ENCODE measurements at places on chromosomes 4 and X.

DNA sequence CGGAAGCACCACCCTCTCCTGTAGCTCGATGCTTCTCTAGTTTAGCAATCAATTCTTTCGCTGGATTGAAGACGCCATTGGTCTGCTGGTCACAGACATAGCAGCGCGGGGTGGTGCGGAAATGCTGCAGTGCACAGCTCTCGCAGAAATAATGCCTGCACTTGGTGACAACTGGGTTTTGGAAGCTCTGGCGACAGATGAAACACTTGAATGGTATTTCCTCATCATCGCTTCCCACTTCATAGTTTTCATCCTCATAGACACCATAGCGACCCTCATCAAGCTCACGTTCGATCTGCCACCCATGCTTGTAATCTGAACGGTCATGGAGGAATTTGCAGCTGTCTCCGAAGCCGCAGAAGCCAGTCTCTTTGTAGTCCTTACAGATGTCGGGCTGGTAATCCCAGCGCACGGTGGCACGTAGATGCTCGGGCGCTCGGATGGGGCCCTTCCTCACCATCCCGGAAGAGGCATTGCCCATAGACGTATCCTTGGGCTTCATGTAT, 854 bp downstream of the RNF113A start:
- no peak for DNase-seq

DNA sequence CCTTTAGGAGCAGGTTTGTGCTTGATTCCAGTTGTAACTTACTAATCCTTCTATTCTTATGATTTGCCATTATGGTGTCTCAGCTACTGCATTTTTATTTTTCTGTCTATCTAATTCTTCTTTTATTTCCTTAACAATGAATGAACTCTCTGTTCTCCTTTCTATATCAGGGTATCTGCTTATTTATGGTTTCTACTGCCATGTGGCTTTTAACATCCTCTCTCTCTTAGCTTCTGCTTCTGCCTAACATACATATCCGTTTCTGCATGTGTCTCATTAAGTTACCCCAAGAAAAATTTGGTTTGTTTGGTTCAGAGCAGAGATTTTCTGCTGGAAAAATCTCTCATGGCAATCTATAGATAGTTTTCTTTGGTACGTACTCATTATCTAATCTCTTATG, 614.4 kb downstream of the RPA4 start:
- DNase-seq, result no peak

- DNase-seq, result no peak
Observed at GRCh38 chr4:138500869-138501268, 258.7 kb upstream of the SLC7A11 start.

DNA sequence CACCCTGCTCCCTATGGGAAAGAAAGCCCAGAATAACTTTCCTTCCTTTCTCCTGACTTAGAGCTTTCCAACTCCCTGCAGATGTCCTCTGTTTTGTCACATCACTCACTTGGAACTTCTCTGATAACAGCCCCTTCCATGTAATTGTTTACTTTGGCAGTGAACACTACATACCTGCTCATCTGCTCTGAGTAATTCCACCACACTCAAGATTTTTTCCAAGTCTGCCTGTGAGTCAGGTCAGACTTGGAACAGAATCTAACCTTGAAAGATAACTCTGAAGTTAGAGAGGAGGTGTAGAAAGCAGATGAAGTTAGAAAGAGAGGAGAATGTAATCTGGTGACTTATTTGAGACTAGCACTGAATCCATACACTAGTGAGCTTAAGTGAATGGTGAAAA, 7.4 kb downstream of the MAGEB10 start:
- no peak for DNase-seq

GRCh38 chr4:821631-822030, 4.3 kb downstream of the CPLX1 start:
- DNase-seq, result no peak

DNA sequence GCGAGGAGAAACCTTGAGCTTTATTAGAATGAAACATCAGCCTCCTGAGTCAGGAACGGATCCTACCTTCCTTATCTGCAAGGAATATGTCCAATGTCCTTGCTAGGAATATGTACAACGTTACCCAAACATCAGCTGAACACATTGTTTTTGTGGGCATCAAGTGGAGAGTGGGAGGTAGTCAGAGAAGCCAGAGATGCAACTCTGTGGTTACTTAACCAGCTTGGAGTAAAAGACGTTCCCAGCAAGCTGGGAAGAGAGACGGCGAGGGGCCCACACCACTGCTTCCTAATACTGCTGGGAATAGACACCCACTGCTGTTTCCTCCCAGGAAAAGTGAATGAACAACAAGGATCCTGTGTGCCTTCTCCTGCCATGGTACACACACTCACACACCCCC, 74.4 kb upstream of the PLAC1 start:
- no peak for DNase-seq

GRCh38 chr4:75514949-75515612, 808 bp downstream of the THAP6 start:
- DNase-seq, result no peak

DNA sequence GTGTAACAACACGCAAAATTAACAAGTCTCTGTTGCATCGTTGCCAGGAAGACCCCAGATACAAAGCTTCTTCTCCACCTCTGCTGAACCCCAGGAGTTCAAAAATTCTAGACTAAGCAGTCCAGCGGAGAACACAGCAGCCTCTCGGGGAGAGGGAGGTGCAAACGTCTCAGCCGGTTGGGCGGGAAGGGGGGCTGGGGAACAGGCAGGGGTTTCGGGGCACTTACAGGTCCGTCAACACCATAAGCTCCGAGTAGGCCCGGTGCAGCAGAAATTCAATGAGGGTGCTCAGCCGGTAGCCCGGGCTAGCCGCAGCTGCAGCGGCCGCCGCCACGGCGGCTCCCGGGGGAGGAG, 394 bp downstream of the MED14 start:
- DNase-seq, result no peak

- no peak for DNase-seq
Observed at GRCh38 chr4:165203541-165204461, 3.6 kb upstream of the KLHL2 start.

GRCh38 chrX:154082396-154083125, 15.0 kb downstream of the MECP2 start:
- DNase-seq, result peak; percentile 14

DNA sequence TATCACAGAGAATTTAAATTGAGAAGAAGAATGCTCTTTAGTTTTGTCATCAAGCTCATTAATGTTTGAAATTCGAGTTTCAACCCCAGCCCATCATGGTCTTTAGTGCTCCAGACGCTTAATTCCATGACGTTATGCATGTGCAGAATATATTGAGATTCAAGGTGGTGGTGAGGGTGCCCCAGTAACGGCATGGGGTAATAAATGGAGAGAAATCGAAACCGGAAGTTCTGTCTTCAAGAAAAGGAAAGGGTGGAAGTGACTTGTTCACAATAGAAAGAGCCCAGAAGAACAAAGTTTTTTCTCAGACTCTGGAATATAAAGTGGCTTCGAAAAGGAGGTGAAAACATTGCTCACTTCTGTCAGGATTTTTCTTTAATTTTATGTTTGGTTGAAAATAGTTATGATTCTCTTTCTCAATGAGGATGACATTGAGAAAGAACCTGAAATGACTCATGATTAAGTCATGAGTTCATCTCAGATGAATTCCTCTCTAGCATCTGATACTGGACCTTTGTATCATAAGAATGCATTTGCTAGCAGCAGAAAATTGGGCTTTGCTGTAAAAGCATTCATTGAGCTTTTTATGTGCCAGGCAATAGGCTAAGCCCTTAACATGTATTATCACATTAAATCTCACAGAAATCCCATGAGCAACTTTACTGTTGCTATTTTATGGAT, 779 bp upstream of the DDX60L start:
- peak; percentile 50 for DNase-seq

DNA sequence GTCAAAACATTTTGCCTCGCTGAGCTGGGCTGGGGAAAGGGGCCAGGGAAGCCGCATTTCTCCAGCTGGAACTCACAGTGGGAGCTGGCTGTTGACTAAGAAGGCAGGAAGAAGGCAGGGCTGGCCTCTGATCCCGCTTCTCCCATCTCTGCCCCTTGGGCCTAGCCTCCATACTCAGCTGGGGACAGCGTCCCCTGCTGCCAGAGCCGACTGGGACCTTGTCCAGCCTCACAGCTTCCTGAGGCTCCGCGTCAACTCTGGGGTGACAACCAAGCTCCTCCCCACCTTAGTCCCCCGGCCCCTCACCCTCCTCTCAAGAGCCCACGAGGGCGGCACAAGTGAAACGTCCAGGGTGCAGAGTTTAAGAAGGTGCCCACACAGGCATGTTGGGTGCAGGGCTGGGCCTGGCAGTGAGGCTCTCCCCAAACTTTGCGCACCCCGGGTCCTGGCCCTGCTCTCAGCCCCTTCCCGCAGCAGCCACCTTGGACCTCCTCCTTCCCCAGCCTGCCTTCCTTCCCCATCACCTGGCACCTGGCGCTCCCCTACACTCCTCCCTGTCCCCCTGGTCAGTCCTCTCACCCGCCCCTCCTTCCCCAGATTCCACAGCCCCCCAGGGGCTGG, 100.8 kb downstream of the PSAPL1 start:
- DNase-seq, result no peak

- no peak for DNase-seq
Observed at GRCh38 chrX:1242891-1243402, 25.7 kb upstream of the CSF2RA start.

DNA sequence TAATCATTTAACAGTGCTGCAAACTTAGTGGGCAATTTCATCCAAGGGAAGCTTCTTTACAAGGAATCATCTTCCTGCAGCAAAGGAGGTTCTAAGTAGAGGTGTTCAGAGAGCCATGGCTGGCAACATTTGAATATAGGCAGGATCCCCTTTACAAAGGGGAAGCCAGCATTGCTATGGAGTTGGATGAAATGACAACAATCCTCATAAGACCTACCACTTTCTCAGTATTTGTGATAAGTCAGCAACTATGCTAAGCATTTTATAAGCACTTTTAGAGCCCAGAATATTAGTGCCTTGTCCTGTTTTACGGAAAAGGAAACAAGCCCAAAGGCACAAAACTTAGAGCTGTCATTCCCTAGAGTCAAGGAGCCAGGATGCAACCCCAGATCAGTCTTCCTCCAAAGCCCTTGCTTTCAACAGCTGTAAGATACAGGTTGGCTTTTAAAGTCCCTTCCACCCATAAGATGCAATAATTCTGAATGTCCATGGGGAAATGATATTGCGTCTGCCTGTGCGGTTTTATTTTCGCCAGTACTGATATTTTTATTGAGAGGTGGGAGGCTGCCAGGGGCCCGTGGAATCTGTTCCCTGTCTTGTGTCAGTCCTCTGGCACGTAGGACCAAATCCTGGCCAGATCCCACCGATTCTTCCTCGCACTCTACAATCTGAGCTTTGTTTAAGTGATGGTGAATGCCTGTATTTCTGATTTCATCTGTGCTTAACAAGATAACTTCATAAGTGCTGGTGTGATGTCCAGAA, 59.1 kb downstream of the SMIM20 start:
- no peak for DNase-seq

DNA sequence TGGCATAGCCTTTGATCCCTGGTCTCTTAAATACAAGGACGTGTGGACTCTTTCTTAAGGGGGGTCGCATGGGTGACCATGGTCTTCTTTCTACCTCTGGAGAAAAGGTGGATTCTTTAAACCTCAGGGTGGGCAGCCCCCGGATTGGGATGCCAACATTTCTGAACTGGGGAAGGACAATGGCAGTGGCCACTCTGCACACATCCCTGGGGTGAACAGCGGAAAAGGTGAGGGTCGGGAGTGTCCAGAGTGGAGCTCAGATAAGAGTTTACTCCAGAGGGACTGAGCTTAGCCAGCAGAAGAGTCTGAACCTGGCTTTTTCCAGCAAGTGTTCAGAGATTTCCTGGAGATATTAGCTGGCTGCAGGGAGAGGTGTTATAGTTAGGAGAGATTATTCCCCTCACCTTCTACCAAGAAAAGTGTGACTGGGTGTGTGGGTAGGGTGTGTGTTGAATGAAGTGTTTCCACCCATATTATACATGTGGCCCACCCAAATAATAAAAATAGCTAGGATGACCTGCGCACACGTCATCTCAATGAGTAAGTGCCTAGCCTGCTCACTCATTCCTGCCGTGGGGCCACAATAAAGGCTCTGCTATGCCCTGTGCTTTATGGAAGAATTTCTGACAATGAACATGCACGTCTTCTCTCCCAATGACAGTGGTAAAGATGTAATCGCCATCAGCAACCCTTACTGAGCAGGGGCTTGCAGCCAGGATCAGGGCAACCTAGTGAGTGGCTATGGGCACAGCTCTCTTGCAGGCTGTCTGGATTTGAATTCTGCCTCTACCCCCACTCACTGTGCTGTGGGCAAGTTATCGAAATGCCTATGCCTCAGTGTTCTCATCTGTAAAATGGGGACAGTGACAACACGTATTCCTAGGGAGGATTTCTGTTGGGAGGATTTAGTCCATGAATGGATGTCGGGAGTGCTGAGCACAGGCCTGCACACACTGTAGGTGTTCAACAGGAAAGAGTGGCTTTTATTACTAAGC, 76.6 kb downstream of the SLC2A9 start:
- no peak for DNase-seq

GRCh38 chr4:168521721-168522120, 24.9 kb downstream of the PALLD start:
- DNase-seq, result no peak

DNA sequence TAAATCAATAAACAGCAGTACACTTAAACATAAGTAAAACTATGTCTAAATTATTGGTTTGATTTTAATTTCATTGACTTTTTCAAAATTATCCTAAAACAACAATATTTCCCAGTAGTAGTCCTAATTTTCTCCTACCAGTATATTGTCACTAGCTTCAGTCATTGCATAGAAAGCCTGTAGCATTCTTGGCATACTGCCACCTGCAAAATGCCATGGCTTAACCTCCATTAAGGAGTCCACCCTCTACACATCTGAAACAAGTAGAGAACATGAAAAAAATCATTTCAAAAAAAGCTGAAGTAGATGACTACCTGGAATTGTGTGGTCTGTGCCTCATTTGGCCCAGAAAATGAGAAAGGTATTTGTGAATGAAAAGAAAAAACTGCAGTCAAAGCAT, 348.5 kb downstream of the INPP4B start:
- no peak for DNase-seq

GRCh38 chr4:152090543-152090942, 329.7 kb upstream of the GATB start:
- no peak for DNase-seq

- no peak for DNase-seq
Observed at GRCh38 chr4:70640192-70640591, 11.6 kb downstream of the ENAM start.

DNA sequence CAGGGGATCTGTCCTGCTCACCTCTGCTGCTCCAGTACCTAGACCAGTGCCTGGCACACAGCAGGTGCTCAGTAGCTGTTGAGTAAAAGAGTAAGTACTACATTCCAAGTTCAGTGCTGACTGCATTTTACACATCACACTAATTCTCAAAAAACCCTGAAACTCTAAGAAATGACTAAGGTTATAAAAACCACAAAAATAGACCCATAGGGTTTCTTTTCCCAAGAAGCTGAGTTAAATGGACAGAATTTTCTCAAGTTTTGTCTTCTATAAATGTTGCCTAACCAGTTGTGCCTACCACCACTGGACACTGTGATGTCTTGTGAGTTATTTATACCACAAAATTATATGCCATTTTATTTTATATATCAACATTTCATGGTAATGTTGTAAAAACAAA, 78.9 kb upstream of the RXFP1 start:
- DNase-seq, result no peak

Data from AG04449 (cell line).